ENCODE measurements at places on chromosomes 12 and 14.
A peak's percentile ranks its signal among the peaks of the same experiment; 100 is the strongest.

DNA sequence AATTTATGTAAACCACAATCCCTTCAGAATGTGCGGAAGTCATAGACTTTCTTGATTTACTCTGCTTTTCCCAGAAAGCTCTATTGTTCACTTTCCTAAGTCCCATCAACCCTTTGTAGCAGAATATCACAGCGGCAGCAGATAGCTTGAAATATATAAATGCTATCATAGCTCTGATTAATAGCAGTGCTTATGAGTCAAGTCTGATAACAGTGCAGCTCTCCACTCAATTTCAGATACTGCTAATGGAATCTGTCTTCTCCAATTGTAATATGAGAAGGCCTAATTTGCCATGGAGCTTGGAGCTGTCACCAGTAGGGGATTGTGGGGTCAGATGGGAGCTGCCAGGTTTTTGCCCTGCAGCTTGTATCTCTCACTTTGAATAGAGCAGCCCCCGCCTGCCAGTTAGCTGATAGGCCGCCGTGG, 10.9 kb downstream of the TMEM260 start:
- DNase-seq, result no peak

DNA sequence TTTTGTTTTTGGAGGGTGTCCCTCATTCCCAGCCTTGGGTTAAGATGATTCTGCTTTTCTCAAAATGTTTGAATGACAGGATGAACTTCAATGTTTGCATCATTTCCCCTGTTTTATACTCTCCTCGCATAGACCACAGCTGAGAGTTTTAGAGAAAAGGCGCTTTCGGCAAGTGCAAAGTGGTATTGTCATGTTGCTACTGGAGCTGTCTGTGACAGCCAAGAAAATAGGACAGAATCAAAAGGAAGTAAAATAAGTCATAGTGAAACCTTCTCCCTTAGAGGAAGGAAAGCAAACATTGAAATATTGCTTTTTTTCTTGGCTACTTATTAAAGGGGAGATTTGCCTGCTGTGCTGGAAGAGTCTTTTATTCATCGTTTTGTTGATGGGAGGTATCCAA, 33.5 kb upstream of the ARHGAP5 start:
- no peak for DNase-seq

DNA sequence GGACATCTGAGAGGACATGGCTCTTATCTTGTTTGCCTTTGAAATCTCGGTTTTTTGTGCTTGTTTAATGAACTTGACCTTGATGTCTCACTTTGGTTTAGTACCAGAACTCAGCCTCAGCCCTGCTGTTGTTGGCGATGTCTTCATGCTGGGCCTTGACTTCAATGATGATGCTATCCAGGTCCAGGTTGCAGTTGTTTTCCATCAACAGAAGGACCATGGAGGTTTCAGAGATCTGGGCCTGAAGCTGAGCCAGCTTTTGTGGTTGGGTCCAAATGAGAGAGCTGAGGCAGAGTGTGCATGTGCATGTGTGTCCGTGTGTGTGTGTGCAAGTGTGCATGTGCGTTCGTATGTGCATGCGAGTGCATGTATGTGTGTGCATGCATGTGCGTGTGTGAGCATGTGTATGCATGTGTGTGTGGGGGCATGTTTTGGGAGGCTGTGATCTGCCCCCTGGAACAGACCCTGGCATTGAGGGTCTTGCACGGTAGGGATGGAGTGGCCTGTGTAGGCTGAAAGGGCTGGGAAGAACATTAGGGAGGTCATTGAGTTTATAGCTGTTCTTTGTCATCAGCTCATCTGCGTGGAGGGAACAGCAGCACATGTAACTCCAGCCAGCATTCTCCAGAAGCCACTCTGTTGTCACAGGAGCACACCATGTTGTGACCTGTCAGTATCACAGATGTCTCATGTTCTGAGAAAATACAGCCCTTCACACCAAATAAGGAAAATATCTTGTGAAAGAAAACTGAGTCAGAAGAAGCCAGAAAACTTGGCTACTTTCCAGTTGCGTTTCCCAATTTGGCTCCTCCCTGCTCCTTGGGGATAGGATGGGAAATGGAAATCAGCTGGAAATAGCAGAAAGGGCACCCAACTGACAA, 10.0 kb upstream of the KRT82 start:
- DNase-seq, result no peak

DNA sequence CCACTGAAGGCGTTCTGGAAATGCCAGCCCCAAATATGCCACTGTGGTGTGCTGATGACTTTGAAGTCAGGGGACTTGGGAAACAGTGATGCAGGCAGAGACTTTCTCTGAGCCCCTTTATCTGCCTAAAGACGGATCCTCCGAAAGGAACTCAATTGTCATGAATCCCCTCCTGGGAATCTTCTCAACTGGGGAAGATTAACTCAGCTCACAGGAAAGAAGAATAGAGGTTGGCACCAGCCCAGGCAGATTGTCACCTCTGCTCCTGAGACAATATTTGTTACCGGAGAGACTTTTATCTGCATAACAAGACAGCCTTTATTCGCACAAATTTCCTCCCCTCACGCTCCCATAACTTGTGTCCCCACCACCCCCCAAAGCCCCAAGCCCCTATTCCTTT, 414.4 kb downstream of the FUT8 start:
- no peak for DNase-seq

- DNase-seq, result no peak
These were observed 1231.0 kb downstream of the VRK1 start for GRCh38 chr14:98028162-98028561.

DNA sequence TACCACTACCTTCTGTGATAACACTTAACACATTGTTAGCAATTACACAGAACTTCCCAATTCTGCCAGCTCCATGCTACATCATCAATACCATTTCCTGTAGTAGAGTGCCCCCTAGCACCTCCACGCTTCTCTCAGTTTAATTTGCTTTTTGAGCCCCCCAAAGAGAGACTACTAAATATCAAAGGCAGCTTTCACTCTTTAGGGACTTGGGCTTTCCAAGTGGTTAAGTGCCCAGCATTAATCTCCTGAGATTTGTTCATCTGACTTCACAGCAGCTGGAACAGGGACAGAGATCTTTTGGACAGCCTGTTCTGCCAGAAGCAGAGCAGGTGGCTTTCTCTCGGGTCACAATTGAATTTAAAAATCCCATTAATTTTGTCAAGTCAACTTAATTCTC, 954.9 kb downstream of the DIO2 start:
- no peak for DNase-seq

GRCh38 chr12:119692997-119693396, 25.1 kb downstream of the PRKAB1 start:
- DNase-seq, result no peak

DNA sequence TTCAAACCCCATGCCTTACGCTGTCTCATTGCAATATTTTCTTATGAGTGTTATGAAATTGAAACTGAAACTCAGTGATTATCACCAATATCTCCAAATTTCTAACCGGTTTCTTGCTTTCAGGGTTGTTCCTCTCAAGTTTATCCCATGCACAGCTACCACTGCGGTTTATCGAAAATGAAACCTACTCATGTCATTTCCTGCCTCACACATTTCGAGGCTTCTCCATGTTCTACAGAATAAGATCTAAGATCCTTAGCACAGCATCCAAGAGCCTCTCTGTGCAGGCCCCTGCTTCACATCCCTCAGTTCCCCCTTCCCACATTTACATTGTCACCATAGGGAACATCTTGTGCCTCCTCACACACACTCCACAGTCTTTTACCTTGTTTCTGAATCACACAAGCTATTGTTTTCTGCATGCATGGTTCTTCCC, 45.5 kb upstream of the FAR2 start:
- peak; percentile 75 for DNase-seq

DNA sequence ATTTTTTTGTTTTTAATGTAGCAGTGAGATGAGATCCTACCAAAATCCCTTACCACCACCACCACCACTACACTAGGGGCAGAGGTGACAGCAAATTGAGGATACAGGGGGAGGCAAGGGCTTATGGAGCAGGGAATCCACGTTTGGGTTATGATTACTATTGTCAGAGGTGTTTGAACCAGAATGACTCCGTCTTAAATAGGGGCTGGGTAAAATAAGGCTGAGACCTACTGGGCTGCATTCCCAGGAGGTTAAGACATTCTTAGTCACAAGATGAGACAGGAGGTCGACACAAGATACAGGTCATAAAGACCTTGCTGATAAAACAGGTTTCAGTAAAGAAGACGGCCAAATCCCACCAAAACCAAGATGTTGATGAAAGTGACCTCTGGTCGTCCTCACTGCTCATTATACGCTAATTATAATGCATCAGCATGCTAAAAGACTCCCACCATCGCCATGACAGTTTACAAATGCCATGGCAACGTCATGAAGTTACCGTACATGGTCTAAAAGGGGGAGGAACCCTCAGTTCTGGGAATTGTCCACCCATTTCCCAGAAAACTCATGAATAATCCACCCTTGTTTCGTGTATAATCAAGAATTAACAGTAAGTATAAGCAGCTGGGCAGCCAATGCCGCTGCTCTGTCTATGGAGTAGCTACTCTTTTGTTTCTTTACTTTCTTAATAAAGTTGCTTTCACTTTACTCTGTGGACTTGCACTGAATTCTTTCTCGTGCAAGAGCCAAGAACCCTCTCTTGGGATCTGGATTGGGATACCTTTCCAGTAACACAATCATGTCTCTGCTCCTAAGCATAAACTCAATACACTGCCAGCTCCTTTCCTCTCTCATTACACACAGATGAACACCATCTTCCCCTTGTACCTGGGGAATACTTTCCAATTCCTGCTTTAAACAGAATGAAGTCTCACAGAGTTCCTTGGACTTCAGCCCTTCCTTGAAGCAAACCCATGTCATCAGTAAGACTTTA, 16.7 kb upstream of the CRY1 start:
- no peak for DNase-seq

DNA sequence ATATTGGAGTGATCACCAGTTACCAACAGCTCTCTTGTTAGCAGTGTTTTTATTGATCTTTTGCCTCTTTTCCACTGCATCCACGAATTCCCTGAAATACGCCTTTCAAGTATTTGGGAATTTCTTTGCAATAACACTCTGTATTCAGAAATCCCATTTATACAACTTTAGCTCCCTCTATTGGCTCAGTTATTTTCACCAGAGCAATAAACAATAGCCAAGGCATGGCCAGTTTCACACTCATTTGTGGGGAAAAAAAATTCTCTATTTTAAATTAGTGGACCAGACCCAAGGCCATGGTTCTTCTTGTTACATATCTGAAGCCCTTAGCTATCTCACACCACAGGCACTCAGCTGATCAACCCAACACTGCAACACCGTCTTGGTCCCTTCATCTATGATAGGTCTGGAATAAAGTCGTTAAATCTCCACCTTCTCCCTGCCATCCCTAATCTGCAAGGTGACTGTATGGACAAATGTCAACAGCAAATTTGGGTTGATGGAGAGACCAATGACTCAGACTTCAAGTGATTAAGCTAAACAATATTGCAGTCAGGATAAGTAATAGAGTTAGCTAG, 92.4 kb upstream of the TMEM260 start:
- no peak for DNase-seq

DNA sequence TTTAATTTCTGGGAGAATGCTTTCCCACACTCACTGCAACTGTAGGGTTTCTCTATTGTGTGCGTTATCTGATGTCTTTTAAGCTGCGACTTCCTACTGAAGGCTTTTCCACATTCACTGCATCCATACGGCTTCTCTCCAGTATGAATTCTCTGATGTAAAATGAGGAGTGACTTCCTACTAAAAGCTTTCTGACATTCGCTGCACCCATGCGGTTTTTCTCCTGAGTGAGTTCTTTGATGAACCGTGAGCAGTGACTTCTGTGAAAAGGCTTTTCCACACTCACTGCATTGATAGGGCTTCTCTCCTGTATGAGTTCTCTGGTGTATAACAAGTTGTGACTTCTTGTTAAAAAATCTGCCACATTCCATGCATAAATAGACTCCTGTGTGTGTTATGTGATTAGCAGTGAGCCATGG, 29.7 kb downstream of the ZNF605 start:
- no peak for DNase-seq

- DNase-seq, result no peak
These were observed 344.0 kb downstream of the PDZRN4 start for GRCh38 chr12:41532072-41532471.

GRCh38 chr12:40376533-40377267, 151.9 kb downstream of the LRRK2 start:
- DNase-seq, result no peak

DNA sequence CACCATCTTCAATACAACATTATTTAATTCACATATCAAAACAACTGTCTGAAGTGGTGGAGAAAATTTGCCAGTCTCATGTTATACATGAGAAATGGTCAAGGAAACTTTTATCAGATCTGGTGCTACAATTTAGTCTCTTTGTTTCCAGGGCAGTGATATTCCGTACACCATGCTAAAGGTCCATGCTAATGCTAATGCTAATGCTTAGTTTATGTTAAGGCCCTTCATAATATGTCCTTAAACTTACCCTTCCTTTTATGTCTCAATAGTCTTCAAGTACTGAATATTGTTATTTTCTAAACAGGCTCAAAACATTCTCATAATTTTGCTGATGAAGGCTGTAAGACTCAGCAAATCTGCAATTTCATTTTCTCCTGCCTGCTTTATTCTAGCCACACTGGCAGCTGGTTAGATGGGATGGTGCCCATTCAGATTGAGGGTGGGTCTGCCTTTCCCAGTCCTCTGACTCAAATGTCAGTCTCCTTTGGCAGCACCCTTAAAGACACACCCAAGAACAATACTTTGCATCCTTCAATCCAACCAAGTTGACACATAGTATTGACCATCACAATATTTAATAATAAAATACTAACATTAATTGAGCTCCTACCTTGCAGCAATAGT, 59.8 kb downstream of the TMEM117 start:
- no peak for DNase-seq

GRCh38 chr12:16300736-16301135, 23.3 kb upstream of the SLC15A5 start:
- DNase-seq, result no peak

GRCh38 chr12:27014859-27015729, 910 bp upstream of the TM7SF3 start:
- DNase-seq, result no peak

DNA sequence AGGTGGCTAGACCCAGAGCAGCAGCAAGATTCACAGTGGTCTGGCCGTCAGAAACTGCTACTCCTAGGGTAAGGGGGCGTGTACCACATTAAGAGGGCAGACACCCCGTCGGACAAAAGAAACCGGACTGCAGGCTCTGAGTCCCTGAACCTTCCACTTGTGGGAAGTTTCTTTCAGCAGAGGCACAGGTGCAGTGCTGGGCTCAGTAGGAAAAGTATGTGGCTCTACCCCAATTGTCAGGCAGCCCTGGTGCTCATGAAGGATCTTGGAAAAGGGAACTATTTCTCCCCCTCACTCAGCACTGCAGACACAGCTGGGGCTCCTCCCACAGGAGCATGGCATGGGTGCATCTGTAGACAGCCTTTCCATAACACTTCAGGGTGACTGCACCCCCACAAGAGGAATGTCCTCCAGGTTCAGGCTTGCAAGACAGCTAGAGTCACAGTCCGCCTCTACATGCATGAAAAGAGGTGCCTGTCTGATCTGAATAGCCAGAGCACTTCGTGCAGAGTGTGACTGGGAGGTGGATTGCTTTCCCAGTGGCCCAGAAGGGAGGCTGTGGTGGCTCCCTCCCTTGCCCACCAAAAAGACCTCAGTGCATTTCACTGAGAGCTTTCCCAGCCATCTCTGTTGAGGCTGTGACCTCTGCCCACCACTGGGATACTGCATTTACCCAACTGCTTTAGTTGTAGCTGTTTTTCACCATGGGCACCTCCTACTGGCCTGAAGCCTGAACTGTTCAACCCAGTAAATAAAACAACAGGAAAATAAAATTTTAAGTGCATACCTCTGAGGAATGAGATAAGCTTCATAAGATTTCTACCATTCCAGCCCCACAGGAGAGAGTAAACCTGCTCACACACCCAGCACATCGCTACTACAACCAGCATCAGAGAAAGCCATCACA, 14.2 kb downstream of the CEP128 start:
- DNase-seq, result no peak

Measured in CD4-positive, alpha-beta memory T cell (primary cell).